Stimulated activated CD8-positive, alpha-beta memory T cell treated with anti-CD3 and anti-CD28 coated beads, Interleukin-15, amount 100 ng/mL, for 24 hours (primary cell): ENCODE measurements at places on chromosomes 5 and 9.

DNA sequence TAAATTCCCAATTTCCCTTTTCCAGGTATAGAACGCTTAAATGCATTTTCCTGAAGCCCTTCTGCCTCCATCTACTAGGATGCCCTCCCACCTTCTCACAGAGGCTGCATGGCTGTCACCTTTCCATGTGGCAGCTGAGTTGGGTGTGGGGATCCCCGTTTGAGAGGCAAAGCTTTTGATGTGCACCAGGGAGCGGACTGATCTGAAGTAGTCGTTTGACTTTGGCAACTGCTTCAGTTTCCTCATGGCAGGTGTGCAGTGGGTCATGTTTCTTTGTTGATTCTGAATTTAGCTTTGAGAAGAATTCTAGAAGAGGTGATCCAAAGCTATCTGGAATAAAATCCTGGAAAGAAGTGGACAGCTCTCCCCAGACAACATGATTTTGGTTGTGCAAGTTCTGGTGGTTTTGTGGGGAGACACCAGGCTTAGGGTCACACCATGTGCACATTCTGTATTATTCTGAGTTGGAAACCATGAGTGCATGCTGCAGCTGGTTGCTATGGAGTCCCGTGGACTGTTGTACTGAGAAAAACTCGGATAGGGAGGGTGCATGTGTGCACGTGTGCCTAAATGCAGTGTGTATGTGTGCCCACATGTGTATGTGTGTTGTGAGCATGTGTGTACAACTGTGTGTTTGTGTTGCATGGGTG lies 63.5 kb downstream of the GADD45G start:
- no peak for DNase-seq

DNA sequence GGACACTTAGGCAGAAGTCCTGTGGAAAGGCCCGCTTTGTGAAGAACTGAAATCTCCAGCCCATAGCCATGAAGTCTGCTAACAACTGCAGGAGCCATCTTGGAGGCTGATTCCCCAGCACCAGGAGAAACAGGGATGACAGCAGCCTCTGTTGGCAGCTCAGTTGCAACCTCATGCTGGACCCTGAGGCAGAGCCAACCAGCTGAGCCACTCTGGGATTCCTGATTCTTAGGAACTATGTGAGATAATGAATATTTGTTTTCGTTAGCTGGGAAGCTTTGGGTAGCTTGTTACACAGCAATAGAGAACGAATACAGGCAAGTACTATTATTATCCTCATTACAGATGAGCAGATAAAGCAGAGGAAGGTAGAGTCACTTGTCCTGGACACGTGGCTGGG lies 210.5 kb upstream of the ANKH start:
- DNase-seq, result no peak

DNA sequence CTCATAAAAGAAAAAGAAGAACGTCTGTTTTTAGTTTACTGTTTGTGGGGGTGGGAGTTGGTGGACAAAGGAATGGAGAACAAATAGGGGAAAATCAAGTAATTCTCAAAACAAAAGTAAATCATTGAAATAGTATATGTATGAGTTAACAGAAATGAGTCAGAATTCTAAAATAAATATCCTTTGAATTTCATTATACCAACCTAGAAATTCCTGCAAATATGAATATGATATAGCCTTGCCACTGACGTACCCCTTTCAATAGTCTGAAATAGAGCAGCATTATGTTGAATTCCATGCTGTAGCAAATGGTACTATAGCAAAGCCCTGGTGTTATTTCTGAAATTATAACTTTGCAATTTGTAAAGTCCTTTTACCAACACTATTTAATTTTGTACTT lies 29.6 kb upstream of the DTWD2 start:
- DNase-seq, result no peak

GRCh38 chr5:177472460-177473442 lies 683 bp downstream of the DBN1 start:
- no peak for DNase-seq

GRCh38 chr9:115132648-115133047 lies 14.7 kb upstream of the TNC start:
- no peak for DNase-seq

GRCh38 chr5:81506378-81506777 lies 112.4 kb upstream of the ACOT12 start:
- no peak for DNase-seq

GRCh38 chr5:180137401-180138213 lies 66.0 kb upstream of the RNF130 start:
- no peak for DNase-seq

- DNase-seq, result no peak
Observed at GRCh38 chr5:146084376-146084775, 21.0 kb downstream of the PLAC8L1 start.

- DNase-seq, result no peak
Observed at GRCh38 chr5:64947031-64947430, 178.3 kb downstream of the CWC27 start.

DNA sequence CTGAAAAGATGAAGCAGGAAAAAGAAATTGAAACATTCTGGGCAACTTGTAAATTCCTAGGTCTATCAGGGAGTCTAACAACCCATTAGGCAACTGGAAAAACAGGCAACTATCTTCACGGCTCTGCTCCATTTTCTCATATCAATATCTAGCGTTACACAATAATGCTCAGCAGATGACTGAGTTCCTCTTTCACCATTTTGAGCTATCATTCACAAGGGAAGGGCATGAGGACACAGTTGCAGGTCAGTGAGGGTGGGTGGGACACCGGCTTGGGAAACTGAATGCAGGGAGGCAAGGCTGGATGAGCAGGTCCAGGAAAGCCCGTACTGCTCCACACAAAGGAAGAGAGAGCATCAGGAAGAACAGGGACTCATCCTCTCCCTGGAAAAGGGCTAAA lies 67.0 kb downstream of the FRMD3 start:
- no peak for DNase-seq

DNA sequence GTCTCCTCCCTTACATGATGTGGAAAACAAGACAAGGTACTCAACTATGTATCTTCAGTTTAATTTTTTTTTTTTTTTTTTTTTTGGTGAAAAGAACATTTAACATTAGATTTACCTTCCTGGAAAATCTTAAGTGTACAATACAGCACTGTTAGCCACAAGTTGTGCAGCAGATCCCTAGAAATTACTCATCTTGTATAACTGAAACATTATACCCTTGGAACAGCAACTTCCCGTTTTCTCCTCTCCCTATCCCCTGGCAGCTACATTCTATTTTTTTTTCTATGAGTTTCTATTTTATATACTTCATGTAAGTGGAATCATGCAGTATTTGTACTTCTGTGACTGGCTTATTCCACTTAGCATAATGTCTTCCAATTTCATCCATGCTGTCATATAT lies 421.9 kb upstream of the FTMT start:
- DNase-seq, result no peak

DNA sequence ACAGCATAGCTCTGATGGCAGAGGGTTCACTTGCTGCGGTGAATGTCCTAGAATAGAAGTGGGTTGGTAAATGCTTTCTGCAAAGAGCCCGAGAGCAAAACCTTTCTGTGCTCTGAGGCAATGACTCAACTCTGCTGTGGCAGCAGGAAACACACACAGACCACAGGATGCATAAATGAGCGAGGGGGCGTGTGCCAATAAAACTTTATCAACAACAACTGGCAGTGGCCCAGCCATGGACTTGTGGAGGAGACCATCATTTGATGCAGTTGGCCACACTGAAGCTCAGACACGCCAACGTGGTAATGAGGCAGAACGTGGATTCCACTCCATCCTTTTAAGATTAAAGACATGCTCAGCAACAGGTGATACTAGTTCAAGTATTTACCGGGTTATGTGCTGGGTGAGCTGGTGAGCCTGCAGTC lies 6.8 kb downstream of the MRPL36 start:
- peak; percentile 25 for DNase-seq

GRCh38 chr9:118336250-118336942 lies 632.2 kb downstream of the TLR4 start:
- DNase-seq, result no peak

DNA sequence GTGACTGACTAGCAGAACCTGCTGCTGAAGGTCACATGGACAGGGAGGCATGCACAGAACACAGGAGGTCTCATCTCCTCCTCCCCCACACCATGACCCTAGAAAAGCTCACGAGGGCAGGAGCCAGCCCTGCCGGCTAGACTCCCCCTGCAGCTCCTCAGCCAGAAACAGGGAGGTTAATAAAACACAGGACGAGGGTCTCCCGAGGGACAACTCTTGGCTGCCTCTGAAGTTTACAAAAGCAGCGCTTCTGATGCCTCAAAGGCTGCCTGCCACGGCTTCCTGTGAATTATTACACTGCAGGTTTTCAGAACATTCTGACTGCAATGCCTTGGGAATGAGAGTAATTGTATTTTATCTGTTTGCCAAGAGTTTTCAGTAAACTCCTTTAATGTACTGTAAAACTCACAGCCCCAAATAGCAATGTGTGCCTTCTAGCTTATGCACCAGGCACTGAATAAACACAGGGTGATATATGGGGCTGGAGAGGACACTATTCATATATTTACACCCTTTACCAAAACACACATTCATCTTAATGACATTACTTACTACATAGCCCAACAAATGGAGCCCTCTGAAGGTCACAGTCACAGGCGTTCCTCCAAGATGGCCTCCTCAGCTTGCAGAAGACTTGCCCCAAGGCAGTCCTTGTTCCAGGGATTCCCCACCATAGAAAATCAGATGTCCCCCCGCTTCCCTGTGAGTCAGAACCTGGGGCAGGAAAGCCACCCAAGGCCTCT lies 83.7 kb downstream of the C5orf15 start:
- DNase-seq, result no peak

DNA sequence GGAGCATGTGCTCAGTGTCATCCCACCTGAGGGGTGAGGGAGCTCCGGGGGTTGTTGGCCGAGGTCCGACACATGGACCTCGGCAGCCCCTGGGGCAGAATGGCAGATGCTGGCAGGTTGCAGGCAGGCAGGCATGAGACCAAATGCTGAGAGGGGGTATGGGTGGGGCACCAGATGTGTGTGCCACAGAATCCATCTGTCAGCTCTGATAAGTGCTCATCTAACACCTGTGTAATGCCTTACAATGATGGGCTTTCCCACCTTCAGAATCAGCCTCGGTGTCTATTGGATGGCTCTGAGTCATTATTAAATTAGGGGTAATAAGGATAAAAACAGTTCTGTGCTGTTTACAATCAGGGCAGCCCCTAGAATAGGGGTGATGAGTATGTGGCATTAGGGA lies 73.1 kb upstream of the SAP30L start:
- no peak for DNase-seq

GRCh38 chr9:88828492-88828974 lies 162.7 kb upstream of the S1PR3 start:
- no peak for DNase-seq

- no peak for DNase-seq
Observed at GRCh38 chr9:133098871-133099270, 22.2 kb downstream of the RALGDS start.

- no peak for DNase-seq
Observed at GRCh38 chr9:113857875-113858274, 18.2 kb upstream of the ZNF618 start.

DNA sequence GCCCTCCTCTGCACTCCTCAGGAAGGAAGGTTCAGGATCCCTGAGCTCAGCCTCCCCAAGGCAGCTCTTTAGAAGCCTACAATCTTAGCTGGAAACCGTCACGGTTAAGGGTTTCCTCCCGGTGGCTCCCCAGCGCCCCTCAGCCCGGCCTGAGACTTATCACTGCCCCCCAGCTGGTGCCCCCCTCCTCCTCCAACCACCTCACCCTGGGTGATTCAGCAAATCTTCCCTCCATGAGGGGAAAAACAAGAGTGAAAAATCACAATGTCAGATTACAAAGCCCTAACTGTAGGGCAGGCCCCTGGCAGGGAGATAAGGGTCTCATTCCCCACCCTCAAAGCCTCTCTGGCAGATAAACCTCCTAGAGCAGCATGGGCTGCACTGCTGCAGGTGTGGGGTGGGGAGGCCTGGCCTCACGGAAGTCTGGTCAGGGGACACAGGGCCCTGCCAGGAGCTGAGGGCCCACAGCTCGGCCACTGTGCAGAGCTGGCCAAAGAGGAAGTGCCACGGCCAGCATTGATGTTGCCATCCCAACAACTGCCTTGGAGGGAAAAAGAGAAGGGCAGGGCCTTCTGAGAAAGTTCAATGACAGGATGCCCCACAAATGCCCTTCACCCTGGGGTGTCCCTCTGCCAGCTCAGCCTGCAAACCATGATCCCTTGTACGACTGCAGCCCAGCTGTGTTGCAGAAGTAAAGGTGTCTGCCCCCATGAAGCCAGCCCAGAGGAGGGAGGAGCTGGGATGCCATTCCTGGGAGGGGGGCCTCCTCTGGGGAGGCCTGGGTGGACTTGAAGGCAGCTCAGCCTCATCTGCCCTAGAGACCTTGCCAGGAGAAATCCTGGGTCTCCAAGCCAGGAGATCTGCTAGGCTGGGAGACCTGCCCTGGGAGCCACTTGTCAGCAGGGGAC lies 25.9 kb downstream of the GFI1B start:
- DNase-seq, result no peak

- DNase-seq, result no peak
Observed at GRCh38 chr5:31392061-31392460, 139.8 kb downstream of the DROSHA start.

DNA sequence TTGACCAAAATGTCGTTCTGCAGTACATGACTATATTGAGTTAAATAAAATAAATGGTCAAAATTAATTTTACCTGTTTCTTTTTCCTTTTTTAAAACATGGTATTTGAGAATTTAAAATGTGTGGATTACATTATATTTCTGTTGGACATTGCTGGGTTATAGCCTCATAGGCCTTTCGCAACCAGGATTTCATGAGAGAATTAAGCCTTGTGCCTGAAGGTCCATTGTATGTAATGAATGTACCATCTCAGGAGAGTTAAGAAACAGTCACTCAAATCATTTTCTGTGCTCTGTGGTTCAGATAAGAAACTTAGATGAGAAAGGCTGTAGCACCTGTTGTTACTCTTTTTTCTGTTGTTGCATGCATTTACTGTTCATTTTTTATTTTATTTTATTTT lies 103.5 kb downstream of the ANGPTL2 start:
- DNase-seq, result no peak

DNA sequence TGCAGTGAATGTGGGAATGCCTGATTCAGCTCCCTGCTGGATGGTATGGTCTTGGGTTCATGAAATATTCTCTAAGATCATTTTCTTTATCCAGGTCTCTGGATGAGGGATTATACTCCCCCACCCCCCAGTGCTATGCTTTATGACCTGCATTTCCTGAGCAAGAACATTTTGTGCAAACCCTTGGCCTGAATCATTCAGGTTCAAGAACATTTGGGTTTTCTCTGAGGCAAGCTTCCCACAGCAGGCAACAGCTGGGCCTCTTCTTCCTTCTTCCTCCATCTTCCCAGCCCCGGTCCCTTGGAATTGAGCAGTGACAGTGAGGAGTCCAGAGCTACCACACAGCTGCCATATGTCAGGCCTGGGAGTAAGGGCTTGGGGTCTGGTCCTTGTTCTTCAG lies 58.6 kb upstream of the TNFSF15 start:
- no peak for DNase-seq

DNA sequence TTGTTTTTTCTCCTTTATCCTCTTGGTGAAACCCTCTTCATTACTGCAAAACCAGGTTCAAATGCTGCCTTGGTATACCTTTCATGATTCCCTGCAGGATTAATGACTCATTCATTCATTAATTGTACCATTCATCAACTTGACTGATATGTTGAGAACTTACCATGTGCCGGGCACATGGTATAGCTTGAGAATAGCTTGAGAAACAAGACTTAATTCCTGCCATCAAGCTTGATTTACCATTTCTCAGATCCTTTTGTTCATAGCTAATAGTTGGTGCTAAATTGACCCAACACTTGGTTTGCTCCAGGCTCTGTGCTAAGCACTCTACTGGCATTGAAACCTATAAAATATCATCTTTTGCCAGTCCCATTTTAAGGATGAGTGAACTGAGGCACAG lies 165.7 kb downstream of the YIPF5 start:
- no peak for DNase-seq
